ENCODE measurements at places on chromosomes 2 and 18.

GRCh38 chr18:69580107-69580506 lies 179.4 kb downstream of the DOK6 start:
- no peak for DNase-seq

GRCh38 chr2:214378455-214379103 lies 32.3 kb upstream of the VWC2L start:
- DNase-seq: no peak

DNA sequence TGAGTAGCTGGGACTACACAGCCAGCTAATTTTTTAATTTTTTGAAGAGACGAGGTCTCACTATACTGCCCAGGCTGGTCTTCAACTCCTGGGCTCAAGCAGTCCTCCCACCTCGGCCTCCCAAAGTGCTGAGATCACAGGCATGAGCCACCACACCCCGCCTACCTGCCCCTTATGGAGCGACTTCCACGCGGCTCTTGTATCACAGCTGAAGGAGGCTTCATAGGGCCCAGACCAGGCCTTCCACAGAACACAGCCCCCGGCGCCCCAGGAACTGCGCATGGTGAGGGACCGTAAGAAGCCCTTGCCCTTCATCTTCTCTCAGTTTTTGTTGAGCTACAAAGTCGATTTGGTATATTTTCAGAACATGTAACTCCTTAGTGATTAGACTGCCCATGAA lies 220.3 kb downstream of the KLHL29 start:
- DNase-seq: no peak

DNA sequence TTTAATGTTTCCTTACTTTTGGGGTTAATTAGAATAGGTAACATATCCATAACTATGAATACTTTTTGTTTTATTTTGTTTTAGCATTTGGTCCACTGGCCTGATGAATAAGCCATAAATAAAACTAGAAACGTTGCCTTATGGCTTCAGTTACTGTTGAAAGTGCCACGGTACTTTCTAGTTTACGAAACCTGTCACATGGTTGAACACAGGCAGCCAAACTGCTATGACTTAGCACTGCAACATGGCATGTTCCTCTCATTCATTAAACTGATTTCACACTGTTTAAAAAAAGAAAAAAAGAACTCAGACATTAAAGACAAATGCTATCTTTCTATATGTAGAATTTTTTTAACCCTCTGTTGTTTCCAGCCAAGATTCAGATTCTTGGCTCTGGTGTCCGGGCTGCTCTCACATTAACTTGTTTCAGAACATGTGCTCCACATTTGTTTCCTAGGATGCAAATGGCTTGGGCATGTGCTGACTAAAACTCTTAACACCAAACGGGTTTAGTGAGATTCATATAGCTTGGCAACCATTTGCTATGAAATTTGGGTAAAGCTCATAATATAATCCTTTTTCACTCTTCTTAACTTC lies 323.9 kb upstream of the RND3 start:
- no peak for DNase-seq

DNA sequence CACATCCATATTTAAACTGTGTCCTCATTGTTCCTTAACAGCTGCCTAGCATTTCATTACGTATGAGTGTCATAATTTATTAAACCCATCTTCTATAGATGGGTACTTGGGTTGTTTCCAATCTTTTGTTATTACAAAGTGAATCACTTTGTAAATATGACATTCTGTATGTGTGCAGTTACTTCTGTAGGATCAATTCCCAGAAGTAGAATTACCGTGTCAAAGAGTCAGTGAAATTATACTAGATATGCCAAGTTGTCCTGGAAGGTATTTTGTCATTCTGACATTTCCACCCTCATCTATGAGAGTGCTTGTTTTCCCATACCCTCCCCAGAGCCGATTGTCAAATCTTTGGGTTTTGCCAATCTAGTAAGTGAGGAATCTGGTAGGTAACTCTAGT lies 194.5 kb upstream of the APCDD1 start:
- no peak for DNase-seq
